B cell (primary cell): ENCODE measurements at places on chromosomes 1 and 21. TPM values are rescaled to one million over a fixed set of nuclear protein-coding genes. Genes with fewer than 3 reads are reported as not detected.

DNA sequence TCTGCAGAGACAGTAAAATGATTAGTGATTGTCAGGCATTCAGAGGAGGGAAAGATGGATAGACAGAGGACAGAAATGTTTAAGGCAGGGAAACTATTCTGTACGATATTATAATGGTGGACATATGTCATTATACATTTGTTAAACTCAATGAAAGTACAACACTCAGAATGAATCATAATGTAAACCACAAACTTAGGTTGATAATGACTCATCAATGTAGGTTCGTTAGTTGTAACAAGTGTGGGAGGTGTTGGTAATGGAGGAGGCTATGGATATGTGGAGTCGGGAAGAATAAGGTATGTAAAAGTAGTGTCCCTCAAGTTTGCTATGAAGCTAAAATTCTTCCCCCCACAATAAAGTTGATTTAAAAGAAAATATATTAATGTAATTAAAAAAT, 455.0 kb downstream of the BRINP3 start:
- no peak for DNase-seq

DNA sequence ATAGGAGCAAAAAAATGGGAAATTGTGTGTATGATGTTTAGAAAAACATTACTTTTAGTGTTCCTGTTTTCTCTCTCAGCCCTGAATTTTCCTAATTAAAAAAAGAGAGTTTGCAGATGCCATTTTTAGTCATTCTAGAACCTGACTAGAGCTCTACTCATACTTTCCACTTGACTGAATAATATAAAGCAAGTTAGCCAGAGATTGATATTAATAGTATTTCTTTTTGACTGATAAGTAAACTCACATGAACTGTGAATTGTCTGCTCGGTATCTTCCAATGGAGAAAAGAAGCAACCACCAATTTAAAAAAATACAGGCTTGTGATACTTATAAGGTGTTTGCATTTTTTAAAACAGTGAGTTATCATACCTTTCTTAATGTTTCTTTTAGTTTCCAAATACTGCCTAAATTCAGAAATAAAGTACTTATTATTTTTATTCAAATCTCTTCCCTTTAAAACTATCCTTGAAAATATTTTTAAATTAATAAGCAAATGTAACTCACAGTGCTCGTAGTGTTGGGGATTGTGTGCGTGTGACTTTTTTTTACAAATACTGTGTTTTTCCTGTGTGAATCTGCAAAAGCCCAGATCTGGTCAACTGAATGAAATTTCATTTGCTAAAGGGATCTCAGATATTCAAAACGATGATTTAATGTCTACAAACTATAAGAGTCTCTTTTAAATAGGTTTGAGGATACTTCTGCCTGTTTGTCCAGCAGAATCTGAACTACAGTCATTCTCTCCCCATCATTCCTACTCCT, 9.8 kb downstream of the RAP1A start:
- DNase-seq: no peak

FMO5 gene
- 4.4 and 5.5 TPM in 2 replicates for total RNA-seq

TMCO2 gene
- total RNA-seq: not detected in 2 replicates

DNA sequence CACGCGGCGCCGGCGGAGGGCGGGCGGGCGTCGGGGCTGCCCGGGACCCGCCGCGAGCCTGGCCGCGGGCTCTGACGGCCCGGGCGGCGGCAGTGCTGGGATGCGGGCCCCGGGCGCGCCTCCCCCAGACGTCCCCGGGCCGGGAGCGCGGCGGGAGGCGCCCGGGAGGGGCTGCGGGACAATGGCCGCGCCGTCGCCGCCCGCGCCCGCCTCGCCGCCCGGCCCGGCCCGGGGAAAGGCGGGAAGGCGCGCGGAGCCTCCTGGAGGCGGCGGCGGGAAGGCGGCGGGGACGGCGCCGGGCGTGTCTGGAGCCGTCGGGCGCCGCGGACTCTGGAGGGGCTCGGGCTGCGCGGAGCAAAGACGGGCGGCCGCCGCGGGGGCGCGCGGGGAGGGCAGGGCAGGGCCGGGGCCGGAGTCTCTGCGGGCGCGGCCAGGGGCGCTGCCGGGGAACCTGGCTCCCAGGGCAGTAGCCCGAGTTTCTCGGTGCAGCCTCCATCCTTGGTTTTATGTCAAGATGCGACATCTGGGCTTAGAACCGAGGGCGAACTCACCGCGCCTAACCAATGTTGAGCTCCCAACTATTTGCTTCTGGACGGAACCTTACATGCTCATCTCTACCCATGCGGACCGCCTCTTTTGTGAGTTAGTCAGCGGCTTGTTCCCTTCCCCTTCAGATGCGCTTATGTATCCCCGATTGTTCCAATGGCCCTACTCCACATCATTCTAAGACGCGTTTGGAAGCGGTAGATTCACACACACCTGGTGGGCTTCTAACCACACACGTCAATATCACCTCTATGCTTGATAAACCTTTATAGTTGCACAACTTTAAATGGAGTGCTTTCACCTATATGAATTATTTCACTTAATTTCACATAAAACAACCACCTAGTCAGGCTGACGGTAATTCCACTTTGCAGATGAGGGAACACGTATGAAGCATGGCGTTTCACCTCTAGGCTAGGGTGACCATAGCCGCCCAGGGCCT, 651 bp downstream of the ZBTB8A start:
- DNase-seq: peak; percentile 45

- no peak for DNase-seq
Measured at GRCh38 chr1:170840371-170840770, 95.0 kb upstream of the MROH9 start.

GRCh38 chr1:101769520-101769919, 227.2 kb downstream of the OLFM3 start:
- peak; percentile 2 for DNase-seq

DNA sequence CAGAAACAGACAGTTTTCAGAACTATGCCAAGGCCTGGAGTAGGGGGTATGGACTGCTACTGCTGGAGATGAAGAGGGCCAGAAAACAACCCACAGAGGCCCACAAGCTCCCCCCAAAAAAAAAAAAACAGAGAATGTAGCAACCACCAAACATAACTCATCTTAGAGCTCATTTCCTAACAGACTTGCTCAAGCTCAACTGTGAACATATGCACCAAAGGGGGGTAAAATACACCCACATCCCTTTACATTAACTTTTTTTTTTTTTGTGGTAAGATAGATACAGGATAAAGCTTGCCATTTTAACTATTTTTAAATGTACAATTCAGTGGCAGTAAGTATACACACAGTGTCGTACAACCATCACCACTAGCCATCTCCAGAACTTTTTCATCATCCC, 36.0 kb downstream of the SEC16B start:
- DNase-seq: no peak

DNA sequence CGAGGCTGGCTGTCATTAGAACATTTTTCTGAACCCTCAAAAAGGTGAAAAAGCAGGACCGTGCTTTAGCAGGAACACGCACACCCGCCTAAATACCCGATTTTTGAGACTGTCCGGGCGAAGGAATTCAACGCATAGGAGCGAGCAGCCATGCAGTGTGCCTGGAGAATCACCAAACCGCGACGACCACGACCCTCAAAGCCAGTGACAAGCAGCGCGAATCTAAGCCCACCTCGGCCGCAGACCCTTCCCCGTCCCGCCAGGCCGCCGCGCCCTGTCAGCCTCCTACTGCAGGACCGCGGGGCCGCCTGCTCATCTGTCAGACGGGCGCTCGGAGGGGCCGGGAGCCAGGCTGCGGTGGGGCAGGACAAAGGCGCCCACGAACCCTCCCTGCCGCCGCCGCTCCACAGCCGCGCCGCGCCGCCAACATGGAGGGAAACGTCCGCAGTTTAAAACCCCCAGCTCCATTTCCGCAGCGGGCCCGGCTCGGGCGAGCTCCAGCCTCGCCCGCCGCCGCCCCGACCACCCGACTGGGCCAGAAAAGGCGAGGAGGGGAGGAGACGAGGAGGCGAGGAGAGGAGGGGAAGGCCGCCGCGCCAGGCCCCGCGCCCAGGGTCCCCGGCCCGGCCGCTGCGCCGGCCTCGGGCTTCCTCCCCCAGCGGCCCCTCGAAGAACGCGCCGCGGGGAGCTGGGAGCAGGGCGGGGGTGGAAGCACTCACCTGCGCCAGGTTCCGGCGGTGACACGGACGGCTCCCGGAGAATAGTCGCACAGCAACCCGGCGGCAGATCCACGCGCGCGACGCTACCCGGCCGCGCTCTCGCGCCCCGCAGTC, at the start of gene LBR:
LBR (minus strand) TSS at position 804 of the 833 bp plus-strand sequence. CDS start 3,963 bp downstream, outside the sequence.
- no peak for DNase-seq

DNA sequence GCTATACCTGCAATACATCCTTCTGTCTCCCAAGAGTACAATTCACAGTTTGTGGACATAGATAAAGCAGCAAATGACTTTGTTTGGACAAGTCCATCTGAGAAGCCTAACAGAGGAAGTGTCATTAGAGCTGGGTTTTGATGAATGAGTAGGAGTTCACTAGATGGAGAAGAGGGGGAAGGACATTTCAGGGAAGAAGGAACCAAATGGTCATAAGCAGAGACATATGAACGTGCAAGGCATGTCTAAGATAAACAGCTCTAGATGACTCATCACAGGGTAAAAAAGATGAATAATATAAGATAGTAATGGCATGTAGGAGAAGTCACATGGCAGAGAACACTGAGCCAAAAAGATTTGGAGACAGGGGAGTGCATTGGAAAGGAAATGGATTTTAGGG, 54.5 kb downstream of the HMGB4 start:
- DNase-seq: no peak

VHLL gene
- total RNA-seq: 0.49 TPM in 1 of 2 replicates, not detected in the other

DNA sequence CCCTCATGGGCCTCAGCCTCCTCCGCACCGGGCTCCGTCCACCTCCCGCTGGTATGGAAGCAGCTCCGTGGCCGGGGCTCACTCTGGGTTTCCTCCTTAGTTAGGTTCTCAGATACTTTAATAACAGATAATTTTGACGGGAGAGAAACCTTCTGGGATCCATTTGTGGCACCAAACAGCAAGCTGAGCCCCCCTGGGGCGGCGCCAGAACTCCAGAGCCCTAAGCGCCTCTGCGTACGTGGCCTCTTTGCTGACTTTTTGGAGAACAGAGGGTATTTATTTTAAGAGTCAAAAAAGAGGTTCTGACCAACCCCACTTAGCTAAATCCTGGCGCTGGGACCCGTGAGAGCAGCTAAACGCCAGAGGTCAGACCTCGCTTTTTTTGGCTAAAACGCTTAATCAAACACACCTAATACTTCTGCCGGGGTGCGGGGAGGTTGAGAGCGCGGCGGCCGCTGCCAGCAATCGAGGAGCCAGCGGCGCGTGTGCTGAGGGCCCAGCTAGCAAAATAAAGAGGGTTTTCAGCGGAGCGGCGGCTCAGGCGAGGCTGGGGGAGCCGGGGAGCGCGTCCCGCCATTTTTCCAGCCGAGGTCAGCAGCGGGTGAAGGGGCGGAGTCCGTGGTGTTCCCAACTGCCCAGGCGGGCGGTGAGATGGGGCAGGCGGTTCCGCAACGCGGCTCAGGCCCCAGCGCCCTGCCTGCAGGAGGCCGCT, 171.7 kb downstream of the PRDM16 start:
- DNase-seq: no peak

TSPAN1 gene
- total RNA-seq: not detected in 2 replicates

DNA sequence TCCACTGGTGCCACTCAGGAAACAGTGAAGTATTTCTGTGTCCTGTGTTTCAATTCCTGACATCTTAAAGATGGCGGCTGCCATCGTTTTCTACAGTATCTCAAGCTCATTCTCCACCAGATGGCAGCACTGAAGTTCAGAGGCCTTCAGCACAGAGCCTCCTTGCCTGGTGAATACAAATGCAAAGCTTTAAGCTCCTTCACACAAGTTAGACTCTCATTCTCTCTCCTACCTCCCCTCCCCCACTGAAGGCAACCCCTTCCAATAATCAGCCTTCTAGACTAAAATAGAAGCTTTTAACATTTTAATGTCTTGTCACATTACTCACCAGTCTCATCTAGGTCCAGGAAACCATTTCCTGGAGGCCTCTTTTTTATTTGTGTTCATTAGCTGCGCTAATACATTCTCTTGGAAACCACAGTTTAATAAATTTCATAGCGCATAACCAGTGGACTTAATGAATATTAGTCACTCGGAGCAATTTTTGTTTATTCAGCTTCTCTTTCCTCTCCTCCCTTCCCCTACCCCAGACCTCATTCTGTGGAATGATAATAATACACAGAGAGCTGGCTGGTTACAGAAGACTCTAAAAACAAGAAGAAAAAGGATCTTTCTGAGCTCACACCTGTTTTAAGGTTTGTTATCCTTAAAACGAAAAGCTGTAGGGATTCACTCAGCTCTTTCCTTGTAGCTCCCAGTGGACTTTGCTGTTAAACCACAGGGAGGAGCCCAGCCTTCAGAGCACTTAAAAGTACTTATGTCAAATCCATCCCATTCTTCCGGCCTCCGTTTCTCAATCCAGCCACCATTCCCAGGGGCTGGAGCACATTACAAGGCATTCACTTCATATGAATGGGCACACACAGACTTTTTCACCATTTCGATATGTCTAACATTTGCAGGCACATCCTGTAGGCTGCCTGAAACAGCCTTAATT, 384.9 kb downstream of the HLX start:
- peak; percentile 63 for DNase-seq

DNA sequence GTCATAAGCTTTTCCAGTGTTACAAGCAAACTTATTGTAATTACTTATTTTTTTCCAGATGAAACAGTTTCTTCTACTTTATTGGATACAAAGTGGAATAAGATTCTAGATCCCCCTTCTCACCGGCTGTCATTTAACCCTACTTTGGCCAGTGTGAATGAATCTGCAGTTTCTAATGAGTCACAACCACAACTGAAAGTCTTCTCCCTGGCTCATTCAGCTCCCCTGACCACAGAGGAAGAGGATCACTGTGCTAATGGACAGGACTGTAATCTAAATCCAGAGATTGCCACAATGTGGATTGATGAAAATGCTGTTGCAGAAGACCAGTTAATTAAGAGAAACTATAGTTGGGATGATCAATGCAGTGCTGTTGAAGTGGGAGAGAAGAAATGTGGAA, 95.5 kb downstream of the ZFYVE9 start:
- no peak for DNase-seq

SYPL2 gene
- total RNA-seq: not detected in 2 replicates

- DNase-seq: no peak
Measured at GRCh38 chr1:25672763-25673409, 56.3 kb downstream of the MAN1C1 start.

JAM2 gene
- total RNA-seq: 0.94 and 1.3 TPM in 2 replicates

DNA sequence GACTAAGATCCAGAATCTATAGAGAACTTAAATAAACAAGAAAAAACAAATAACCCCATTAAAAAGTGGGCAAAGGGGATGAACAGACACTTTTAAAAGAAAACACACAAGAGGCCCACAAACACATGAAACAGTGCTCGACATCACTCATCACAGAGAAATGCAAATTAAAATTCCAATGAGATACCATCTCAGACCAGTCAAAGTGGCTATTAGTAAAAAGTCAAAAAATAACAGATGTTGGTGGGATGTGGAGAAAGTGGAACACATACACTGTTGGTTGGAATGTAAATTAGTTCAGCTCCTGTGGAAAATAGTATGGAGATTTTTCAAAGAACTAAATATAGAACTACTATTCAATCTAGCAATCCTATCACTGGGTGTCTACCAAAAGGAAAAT, 143.1 kb downstream of the IFI44 start:
- no peak for DNase-seq

GRCh38 chr1:217620814-217621213, 10.1 kb downstream of the GPATCH2 start:
- DNase-seq: no peak
